ENCODE measurements at places on chromosomes 4 and X.

DNA sequence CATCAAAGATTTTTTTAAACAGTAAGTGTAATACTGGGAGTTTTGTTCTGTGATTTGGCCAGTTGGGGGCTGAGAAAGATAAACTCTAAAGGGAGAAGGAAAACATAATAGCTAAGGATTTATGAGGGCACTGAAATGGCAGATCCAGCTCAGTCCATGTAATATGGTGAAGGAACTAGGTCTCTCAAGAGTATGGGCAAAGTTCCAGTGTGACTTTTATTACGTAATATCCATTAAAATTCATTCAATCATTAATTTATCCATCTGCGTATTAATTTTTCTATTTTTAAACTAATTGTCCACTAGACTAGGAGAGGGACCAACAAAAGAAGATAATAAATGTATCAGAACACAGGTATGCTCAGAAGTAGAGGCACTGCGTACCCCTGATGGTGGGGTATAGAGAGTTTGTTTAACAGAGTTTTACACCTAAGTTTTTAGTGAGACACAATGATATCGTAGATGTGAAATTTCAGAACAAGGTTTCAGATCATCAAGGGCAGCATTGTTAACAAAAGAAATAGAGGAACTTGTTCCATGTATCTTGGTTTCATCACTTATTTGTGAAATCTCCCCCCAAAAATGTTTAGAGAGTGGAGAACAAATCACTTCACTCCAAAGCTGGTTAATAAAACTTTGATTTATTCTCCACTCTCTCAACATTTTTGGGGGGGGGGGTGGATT, 351.1 kb downstream of the GRXCR1 start:
- DNase-seq = no peak

DNA sequence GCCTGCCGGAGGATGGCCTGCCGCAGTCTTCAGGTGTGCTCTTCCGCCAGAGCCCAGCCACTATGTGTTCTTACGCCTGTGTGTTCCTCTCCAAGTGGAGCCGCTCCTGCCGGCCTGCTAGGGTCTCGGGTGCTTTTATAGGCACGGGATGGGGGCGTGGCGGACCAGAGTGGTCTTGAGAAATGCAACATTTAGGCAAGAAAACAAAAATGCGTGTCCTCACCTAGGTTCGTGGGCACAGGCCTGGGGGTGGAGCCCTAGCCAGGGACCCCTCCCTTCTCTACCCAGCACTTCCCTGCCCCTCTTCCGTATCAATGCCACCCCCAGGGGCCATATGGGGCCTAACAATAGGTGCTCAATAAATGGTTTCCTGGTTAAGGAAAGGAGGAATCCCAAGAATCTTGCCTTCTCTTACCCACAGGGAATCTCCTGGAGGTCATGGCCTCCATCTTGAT, 34.4 kb upstream of the LRBA start:
- DNase-seq = no peak

GRCh38 chr4:141375855-141376254, 155.2 kb downstream of the ZNF330 start:
- no peak for DNase-seq

- no peak for DNase-seq
Observed at GRCh38 chr4:27775156-27775555, 914.5 kb downstream of the STIM2 start.

- DNase-seq = no peak
Observed at GRCh38 chr4:150722908-150723362, 141.0 kb downstream of the MAB21L2 start.

DNA sequence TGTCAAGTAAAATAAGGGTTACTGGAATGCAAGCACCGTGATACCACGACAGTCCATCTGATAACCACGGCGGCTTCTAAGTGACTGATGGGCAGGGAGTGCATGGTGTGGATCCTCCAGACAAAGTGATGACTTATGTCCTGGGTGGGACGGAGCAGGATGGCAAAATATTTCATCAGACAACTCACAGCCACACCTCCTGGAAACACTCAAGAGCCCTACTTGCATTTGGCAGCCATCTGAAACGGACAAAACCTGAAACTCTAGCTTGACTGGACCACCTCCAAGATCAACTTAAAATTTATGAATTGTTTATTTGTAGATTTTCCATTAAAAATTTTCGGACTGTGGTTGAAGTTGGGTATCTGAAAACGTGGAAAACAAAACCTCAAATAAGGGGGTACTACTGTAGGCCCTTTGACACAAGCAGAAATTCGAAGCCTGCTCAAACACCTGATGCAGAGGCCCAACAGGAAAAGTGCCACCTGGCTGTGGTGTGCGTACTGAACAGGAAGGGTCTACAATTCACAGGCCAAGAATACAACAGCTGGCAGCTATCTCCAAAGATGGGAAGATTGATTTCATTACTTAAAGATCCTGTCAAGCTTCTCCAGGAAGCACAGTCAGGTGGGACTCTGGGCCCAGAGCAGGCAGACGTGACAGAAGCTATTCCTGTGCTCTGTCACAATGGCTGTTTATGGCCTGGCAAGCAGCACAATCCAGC, 26.0 kb downstream of the LRIT3 start:
- no peak for DNase-seq

GRCh38 chrX:10482261-10482660, 138.1 kb downstream of the MID1 start:
- no peak for DNase-seq

GRCh38 chrX:48936429-48937053, 17.7 kb upstream of the PIM2 start:
- DNase-seq = no peak

GRCh38 chr4:81984746-81985145, 389.0 kb downstream of the HNRNPD start:
- DNase-seq = no peak

GRCh38 chrX:36640232-36640631, 367.9 kb upstream of the FAM47C start:
- DNase-seq = no peak

DNA sequence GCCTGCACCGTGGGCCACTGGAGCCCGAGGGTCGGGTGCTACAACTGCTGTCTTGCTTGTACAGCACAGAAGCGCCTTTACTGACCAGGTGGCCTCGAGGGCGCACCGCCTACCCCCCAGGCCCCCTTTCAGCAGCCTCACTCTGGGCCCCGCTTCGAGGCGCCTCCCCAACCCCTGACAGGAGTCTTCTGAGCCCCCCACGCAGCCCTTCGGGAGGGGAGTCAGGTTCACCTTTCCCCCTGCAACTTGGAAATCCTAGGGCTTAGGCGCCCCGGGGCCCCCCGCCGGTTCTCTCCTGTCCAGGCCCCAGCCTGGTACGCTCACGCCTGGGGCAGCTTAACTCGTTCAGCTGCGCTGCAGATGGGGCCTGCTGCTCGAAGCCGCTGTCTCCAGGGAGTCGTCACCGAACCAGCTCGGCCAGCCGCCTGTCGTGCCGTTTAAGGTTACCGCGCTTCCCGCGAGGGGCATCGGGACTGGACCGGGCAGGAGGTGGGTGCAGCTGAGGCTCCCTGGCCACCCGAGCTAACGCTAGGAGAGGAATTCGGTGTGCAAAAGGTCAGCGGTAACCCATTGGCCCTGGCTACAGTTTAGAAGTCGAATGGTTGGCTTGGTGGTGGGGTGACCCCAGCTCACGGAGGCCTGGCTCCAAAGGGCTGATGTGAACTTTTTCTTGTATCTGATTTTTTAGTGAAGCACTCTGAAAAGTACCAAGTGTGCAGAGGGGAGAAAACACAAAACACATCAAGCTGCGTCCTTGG, 58.9 kb upstream of the BCOR start:
- no peak for DNase-seq

DNA sequence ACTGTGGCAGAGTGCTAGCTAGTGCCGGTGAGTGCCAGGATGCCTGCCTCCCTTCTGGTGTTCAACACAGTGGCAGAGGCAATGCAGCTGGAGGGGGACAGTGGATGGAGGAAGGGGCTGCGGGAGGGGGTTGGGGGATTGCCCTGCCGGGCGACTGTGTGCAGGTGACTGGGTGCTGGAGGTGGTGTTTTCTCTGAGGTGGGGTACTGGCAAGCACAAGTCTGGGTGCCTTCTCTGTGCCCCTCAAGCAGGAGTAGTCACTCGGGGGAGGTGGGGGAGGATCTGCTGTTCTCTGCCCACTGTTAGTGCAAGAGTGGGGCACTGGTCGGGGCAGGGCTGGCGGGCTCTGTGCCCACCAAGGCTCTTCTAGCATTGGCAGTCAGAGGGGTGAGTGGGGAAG, 10.3 kb upstream of the P2RY10 start:
- DNase-seq = no peak

GRCh38 chr4:141680060-141680459, 43.7 kb downstream of the IL15 start:
- no peak for DNase-seq

DNA sequence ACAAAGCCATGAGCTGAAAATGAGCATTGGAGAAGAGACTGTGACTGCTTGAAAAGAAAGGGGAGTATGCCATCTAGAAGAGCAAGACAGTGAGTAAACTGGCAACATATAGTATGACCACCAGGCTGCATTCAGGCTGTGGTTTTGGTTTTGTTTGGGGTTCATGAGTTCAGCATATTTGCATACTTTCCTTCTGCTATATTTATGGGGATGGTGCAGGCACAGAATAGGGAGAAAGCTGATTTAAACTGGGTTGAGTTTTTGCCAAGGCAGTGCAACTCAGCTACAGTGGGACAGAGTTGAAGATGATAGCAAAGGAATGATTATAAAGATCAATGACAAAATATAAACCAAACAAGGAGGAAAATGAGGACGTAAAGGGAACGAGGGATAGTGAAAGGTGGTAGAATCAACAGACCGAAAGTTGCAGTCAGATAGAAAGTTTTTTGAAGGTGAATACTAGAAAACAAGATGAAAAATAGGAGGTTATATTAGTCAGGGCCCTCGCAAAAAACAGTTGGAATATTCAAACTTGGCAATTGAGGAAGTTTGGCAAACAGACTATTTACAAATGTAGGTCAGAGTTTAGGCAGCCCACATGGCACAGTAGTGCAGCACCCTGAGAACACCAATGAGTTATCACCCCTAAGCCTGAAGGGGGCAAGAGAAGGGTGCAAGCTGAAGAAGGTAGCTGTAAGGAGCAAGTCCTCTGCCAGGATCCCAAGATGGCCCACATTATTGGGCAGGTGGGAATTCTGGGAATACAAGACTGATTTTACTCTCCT, 114.8 kb upstream of the MAP9 start:
- no peak for DNase-seq

DNA sequence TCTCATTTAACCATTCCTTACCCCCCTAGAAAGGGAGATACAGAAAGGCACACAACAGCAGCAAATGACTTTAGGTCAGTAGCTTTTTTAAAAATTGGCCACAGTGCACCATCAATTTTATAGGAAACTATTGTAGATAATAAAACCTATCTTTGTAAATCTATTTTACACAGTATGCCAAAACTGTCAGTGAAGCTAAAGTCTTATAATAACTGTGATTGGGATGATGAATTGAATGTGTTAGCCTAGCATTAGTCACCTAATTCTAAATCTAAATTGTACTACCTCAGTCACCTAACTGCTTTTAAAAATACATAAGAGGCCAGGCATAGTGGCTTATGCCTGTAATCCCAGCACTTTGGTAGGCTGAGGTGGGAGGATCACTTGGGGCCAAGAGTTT, 44.2 kb downstream of the SH3RF1 start:
- no peak for DNase-seq

DNA sequence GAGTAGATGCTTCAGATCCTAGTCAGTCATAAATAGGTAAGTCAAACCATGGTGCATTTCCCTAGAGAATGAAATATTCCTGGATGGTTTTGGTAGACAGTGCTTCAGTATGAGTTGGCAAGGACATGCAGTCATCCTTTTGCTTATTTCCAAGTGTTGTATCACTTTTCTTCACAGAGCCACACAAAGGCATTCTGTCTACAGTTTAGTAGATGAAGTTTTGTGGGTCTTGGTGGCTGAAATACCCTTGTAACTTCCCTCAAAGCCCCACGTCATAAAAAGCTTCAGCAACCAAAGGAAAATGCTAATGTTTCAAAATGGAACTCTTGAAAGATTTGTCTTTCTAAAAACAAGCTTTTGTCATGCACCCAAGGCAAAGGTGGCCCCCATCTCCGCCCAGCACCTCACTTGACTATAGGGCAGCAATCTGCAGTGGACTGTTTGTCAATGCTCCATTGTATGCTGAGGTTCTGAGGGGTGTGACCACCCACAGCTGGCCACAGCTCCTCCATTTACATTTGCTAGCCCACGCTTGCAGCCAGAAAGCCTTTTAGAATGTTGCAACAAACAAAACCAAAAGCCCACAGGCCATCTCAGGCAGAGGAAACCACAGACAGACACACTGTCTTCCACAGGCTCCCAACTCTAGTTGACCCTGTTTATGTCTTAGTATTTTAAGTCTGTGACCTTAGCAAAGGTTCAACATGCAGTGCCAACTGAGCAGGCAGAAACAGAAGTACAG, 87.1 kb upstream of the FAM9C start:
- no peak for DNase-seq

- DNase-seq = no peak
Observed at GRCh38 chrX:30816079-30816478, 73.0 kb downstream of the TAB3 start.

DNA sequence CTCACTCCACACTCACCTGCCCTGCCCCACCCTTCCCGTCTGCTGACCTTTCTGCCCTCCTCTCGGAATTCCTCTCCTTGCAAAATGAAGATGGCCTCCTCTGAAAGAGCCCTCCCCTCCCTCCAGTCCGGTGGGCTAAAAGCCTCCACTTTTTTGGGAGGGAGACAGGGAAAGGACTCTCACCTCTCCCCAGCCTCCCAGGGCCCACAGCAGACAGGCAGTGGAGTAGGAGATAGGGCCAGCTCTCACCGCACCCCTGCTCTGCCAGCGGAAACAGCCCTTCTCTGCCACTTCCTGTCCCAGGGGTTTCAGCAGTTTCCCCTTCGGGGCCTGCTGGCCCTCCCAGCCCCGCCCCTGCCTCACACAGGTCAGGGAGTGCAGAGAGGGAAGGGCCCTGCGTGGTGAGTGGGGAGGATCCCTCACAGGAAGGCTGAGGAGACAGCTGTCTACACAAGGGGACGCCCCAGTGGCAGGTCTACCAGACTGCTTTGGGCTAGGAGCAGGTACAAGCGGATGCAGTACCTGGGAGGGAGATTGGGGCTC, 18.2 kb downstream of the ELF4 start:
- DNase-seq = peak; percentile 72

DNA sequence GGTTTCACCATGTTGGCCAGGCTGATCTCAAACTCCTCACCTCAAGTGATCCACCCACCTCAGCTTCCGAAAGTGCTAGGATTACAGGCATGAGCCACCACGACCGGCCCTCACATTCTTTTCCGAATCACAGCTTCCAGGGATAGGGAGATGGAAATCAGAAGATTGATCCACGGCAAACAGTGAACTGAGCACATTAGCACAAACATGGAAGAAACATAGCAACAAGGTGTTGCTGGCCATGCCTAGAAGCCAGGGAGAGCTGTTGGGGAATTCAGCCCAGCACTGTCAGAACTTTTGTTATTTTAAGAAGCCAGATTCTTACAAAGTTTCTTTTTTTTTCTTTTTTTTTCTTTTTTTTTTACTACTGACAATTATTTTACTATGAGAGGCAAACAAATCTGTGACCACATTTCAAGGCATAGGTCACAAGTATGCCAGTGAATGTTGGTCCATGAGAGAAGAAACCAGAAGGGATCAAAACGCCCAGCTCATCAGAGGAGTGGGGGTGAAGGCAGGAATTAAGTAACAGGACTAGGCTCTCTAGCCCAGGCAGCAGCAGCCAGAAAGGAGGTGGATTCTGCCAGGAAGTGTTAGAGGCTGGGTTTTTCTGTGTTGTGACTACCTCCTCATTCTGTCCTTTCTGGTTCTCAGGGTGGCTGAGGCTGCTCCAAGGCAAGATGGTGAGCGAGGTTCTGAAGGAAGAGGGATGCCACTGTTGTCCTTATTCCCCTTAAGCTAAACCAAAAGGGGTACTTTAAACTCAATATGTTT, 44.1 kb downstream of the TEC start:
- no peak for DNase-seq

All from stimulated activated CD8-positive, alpha-beta memory T cell treated with anti-CD3 and anti-CD28 coated beads, Interleukin-2, amount 100 ng/mL, for 48 hours (primary cell).